ENCODE measurements at places on chromosomes 16 and 17. TPM values are rescaled to one million over a fixed set of nuclear protein-coding genes. Genes with fewer than 3 reads are reported as not detected.
A peak's percentile ranks its signal among the peaks of the same experiment; 100 is the strongest.

DNA sequence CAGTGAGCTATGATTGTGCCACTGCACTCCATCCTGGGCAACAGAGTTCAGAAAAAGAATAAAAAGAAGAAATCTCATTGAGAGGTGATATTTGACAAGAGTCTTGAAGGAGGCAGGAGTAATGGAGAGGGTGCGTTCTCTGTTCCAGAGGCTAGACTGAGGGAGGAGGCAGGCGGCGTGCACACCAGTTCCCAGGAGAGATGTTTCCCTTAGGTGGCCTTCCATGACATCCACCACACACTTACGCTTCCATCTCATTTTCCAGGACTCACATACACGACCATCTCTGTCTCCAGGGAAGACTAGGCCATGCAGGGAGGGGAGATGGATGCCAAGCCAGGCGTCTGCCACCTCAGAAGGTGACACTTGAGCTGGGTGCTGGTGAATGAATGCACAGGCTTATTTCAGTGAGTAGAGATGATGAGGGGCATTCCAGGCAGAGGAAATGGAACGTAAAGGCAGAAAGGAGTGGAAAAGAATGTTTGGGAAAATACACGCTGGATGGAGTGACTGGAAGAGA is 25.3 kb upstream of the N4BP1 start:
- no peak for DNase-seq

- no peak for DNase-seq
Observed at GRCh38 chr16:61243954-61244353, 792.3 kb downstream of the CDH8 start.

DNA sequence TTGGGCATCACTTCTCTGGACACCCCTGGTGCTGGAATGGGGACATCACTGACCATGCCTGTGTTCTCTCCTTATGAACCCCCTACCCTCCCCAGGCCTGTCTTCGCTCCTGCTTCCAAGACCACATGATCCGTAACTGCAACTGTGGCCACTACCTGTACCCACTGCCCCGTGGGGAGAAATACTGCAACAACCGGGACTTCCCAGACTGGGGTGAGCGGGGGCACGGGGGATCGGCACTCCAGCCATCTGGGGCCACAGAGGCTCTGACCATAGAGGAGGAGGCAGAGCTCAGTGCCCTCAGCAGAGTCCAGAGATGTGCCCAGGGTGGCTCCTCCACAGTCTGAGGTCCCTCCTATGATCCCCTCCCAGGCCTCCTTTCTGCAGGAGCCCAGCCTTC is 73.5 kb downstream of the SCNN1B start:
- no peak for DNase-seq

- peak; percentile 75 for DNase-seq
Observed at GRCh38 chr16:74695450-74696422, 4.9 kb downstream of the MLKL start.

DNA sequence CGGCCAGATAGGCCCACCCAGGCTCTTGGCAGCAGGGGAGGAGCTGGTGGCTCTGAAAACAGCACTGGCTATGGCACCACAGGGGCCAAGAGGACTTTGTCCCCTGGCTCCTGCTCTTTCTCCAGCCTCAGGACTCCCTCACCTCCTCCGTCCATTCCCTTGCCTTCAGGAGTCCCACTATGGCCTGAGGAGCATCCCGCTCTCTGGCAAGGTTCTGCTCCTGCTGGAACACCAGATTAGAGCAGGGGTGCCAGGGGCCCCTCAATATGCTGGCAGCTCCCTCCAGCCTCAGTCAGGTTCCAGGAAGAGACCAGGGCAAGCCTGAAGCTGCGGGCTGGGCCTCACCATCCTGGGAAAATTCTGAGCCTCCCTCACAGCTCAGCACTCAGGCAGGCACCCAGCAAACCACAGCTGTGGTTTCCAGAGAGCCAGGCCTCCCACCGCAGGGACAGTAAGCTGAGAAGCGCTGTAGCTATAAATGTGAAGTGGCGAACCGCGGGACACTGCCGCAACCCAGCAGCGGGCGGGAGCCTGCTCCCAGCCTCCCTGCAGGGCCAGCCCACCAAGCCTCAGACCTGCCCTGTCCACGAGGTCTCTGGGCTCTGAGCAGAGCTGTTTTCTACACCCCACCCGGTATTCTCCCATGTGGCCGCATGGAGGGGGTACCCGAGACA is 25.7 kb downstream of the C17orf100 start:
- DNase-seq = peak; percentile 32

DNA sequence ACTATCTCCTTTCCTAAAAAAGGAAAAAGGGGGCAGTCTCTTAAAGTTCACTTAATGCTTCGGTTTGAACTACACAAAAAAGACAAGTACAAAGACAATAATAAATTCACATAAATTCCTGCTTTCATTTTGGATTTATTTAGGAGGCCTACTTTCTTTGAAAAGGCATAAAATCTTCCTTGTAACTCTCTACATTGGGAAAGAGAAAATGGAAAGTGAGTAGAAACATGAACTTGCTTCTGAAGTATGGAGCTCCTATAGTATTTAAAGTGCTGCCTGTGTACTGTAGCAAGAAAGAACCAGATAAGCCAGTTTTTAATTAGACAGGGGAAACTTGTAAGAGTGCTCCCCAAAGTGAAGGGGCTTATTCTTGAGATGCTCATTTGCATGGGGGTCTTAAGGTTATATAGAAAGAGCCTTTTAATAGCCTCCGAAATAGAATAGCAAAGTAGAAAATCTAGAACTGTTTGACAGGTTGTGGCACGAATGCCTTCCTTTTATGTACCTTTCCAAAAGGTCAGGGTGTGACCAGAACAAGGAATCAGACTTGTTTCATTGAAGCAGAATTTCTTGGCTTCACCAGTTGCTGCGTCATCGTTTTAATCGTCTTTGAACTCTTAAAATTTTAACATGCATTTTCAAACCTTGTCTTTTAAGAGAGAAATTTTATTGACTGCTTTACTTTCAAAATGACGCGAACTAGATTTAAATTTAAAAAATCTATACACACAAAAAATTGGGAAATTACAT is 12.9 kb downstream of the GAN start:
- DNase-seq = no peak

DNA sequence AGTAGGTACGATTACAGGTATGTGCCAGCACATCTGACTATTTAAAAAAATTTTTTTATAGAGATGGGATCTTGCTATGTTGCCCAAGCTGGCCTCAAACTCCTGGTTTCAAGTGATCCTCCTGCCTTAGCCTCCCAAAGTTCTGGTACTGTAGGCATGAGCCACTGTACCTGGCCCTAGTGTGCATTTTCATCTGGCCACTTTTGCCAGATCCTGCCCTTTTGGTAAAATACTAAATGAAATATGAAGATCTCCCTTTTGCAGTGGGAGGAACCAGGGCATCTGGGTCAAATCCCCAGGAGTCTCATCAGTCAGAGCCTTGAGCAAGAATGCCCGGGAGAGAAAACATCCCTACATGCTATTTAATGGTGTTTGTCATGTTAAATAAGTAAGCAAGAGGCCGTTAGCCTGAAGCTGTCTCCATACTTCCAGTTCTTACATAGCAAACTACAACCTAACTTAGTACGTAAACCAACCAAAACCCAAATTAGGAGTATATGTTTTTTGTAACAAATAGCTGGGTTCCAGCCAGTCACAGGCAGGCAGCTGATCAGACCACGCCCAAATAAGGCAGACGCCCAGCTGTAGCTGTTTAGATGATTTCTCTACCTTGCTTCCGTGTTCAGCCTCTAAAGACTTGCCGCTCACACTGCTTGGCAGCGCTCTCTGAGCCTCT is 46.5 kb upstream of the CLEC18A start:
- no peak for DNase-seq

DNA sequence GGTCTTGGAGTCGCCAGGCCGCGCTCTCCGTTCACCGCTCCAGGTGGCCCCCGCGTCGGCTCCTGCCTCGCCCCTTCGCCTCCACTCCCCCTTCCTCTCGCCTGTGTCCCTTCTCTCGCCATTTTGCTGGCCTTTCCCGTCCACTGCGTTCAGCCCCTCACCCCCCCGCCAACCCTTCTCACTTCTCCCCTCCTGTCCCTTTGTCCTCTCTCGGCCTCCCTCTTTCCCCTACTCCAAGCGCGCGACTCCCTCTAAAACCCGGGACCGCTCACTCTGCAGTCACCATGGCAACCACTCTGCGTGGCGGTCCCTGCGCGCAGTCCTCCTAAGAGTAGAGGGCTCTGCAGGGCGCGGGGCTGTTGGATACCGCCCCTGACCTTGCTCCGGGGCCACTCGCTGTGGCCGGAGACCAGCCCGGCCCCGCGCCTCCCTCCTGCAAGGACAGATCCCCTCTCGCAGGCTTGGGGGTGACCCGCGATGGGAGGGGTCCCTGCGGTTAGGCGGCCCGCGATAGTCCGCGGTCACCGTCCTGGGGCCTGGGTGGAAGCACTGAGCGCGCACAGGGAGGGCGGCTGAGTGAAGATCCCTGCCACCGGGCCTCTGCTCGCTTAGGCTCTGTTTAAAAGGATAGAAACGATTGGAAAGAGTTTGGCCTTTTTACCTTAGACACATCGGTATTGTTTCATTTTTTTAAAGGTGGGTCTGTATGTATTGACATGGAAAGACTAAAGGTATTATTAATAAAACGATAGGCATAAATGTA is 454 bp downstream of the CCDC40 start:
- DNase-seq = peak; percentile 35

DNA sequence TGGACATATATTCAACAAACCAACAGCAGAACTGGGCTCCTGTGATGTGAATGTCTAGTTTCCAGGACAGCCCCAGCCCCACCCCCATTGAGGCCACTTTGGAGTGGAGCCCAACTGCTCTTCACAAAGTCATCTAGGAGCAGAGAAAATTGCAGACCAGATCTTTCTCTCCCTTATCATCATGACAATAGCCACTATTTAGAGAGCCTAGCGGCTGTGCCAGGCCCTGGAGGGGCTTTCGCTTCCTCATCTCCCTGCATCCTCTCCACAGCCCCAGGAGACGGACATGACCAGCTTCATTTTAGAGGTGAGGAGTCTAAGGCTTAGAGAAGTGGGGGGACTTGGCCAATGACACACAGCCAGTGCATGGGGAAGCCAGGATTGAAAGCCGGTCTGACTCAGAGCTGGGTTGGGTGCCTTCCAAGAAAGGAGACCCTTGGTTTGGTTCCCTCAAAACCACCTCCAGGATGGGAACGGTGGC is 1.4 kb downstream of the PRSS8 start:
- no peak for DNase-seq

GRCh38 chr16:71952825-71953224 is 47.4 kb downstream of the PKD1L3 start:
- no peak for DNase-seq

- no peak for DNase-seq
Observed at GRCh38 chr17:34533806-34534527, 45.4 kb upstream of the TMEM132E start.

GRCh38 chr17:7475764-7476422 is 3.5 kb downstream of the ZBTB4 start:
- DNase-seq = no peak

DNA sequence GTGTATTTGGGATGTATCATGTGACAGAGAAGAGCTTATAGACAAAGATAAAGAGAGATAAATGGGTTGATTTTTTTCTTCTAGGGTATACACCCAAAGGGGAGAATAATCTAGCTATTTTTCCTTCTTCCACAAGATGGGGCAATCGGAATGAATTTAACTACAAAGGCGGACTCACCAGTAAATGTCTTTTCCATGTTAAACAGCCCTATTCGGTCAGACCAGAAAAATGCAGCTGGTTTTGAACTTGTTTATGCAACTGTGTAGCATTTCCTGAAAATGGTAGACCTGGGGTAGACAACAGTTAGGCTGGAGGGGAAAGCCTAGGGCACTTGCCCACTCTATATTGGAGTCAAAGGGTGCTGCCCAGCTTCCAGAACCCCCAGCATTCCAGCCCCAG is 477.1 kb downstream of the TOX3 start:
- DNase-seq = no peak

DNA sequence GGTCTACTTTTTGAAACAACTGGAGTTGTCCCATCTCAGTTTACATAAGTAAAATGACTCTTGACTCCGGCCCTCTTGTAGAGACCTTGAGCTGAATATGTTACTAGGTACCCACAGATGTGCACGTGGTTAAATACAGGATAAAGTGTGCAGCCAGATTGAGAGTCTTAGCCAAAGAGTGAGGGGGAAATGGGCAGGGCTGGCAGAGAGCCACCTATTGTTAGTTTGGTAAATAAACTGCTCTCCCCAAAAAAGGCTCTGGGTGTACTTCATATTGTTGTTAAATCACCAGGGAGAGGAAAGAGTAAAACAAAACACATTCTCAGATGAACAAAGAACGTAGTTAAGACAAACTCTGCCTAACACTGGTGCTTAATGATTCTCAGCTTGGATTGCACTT is 20.3 kb downstream of the G6PC1 start:
- no peak for DNase-seq

DNA sequence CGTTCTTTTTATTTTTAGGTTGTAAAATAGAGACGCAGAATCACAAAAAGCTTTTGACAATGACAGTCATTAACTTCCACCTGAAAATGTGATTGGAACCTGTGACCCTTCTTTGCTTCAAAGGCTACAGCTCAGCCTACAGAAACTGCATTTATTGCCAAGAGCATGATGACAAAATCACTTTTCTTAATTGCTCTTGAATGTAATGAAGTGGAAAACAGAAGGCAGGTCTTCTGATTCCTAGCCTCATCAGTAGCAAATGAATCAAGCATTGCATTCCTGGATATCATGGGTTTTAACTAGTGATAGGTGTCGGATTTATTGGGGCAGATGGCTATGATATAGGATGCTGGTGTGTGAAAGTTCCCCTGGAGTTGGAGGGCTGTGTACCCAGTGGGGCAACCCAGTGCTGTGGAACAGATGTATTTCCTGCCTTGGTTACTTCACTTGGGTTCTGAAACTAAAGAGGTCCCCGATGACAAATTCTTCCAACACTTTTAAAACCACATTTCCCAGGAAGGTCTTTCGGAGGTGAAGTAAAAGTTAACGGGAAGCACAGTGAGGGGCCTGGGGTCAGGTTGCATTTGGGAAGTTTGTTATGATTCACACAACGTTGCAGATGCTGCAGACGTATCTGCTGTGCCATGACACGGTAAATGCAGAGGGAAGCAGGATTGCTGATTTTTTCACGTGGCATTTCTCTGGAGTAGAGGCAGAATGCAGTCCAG is 127.5 kb downstream of the HS3ST3A1 start:
- no peak for DNase-seq

GRCh38 chr17:35900280-35900679 is 20.1 kb upstream of the CCL5 start:
- DNase-seq = no peak

DNA sequence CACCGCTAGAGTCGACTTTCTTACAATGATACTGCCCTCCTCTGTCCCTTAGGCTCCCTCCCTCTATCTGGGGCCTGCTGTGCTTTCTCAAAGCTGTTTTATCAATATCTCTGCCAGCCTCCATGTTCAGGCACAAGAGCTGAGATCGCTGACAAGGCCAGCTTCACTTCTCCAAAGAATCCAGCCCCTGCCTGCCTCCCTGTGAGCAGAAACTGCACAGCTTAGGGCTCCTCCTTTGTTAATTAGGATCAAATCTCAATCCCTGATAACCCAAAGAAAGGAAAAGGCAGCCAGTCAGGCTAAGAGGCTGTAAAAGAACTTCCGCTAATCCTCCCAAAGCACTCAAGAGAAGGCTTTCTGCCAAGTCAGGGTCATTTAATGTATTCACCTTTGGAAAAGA is 616.0 kb upstream of the CDH11 start:
- DNase-seq = no peak

Gene TNFRSF13B
- total RNA-seq = not detected

Gene NUPR1
- total RNA-seq = not detected

Gene FAM20A
- not detected for total RNA-seq

Gene CDRT15L2
- total RNA-seq = not detected

Gene SPN
- 114 TPM for total RNA-seq

Gene SERPINF2
- total RNA-seq = not detected

Gene ZNF469
- 0.31 TPM for total RNA-seq

Gene CPNE7
- 7.1 TPM for total RNA-seq

Gene TEKT1
- total RNA-seq = not detected

Measured in activated CD4-positive, alpha-beta memory T cell treated with anti-CD3 and anti-CD28 coated beads for 36 hours (primary cell).